ENCODE measurements at places on chromosomes 5 and 9. TPM values are rescaled to one million over a fixed set of nuclear protein-coding genes. Genes with fewer than 3 reads are reported as not detected.

ATOX1 gene
- 64.7 TPM for total RNA-seq

PCYOX1L gene
- 3.1 TPM for total RNA-seq

STPG3 gene
- total RNA-seq: not detected

FOXD4L6 gene
- total RNA-seq: not detected

LECT2 gene
- total RNA-seq: not detected

PHF24 gene
- 0.57 TPM for total RNA-seq

- no peak overlapping the region for H3K4me3 ChIP-seq
- H3K27me3 ChIP-seq: no peaks in the 10 kb centered on the region
- H3K4me1 ChIP-seq: no peaks in the 10 kb centered on the region
Measured at GRCh38 chr5:57313716-57314115, 139.9 kb downstream of the GPBP1 start.

DNA sequence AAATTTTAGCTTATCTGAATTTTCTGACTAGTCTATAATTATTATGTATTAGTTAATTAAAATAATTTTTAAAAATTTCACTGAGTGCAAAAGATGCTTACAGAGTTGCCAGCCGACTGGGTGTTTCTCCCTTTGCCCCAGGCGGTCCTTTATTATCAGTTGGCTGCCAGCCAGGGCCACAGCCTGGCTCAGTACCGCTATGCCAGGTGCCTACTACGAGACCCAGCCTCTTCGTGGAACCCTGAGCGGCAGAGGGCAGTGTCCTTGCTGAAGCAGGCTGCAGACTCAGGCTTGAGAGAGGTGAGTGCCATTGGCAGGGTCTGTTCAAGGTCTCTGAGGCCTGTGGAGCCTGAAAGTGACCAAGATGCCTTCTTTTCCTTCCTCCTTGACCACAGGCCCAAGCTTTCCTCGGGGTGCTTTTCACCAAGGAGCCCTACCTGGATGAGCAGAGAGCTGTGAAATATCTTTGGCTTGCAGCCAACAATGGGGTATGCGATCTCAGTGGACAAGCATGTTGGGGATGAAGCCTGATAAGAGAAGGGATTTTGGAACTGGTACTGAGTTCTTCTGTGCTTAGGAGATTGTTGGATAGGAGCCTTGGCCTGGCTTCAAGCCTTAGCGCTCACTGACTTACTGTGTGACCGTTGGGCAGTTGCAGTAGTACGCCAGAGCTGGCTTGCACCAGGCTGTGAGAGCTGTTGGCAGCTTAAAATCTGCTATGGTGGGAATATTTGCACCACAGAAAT is 10.6 kb downstream of the DELE1 start:
- H3K27me3 ChIP-seq: no peaks in the 10 kb centered on the region
- H3K4me3 ChIP-seq: no peak overlapping the region
- H3K4me1 ChIP-seq: no peaks in the 10 kb centered on the region
- peak; percentile 86 for DNase-seq
- H3K27ac ChIP-seq: peak overlapping the region; percentile 97

GRCh38 chr5:148474025-148474511 is 90.3 kb downstream of the FBXO38 start:
- peak; percentile 86 for DNase-seq
- H3K4me1 ChIP-seq: no peaks in the 10 kb centered on the region
- no peak overlapping the region for H3K4me3 ChIP-seq
- no peaks in the 10 kb centered on the region for H3K36me3 ChIP-seq

DNA sequence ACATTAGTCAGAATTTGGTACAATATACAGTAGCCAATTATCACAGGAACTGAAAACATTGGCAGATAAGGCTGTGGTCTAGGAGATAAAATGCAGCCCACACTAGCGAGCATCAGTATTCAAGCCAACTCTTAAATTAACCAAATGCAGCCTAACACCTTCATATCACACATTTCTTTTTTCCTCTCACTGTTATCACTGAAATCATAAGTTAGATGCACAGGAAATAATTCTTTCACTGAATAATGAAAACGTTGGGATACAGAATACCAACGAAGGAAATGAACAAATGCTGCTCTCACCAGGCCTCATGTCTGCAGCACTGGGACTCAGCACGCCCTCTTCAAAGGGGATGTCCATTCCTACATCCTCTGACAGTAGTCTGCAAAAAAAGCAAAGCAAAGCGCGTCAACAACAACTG is 109.1 kb upstream of the PCA3 start:
- no peak overlapping the region for H3K27ac ChIP-seq
- no peaks in the 10 kb centered on the region for H3K36me3 ChIP-seq
- peaks cover 2% of the 10 kb centered on the region for H3K4me1 ChIP-seq
- H3K4me3 ChIP-seq: no peak overlapping the region

DNA sequence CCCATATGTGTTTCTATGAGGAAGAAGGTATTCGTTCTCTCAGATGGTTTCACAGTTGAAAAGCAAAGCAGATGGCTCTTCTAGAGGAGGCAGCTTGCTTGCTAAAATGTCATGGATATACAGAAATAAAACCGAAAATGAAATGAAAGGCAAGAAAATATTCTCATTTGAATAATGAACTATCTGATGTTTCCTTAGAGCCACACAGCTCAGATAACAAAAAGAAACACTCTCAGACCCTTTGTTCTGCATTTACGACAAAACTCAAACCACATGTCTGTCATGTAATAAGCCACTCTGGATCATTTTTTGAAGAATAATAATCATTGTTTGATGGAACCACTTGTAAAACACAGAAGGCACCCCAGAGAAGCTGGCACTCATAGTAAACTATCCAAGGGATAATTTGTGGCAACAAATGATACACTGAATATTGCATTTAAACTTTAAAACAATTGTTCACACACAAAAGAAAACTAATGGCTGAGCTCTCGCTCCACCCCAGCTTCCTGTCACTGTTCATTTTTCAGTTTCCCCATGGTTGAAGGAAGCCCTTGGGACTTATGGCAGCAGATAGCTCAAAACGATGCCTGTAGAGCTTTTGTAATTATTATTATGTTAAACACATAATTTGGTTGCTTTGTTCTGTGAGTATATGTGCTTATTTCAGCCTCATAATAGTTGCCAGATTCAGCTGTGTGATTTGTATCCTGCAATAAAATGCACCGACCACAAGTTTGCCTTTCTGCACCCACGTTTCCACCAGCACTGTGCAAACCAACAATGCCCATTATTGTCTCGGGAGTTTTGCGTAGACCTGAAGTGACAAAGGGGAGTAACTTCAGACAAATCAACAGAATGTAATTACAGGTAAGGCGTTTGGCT is 256.0 kb downstream of the TMEM167A start:
- H3K27ac ChIP-seq: no peak overlapping the region
- no peaks in the 10 kb centered on the region for H3K36me3 ChIP-seq
- no peaks in the 10 kb centered on the region for H3K27me3 ChIP-seq
- H3K4me3 ChIP-seq: no peak overlapping the region
- DNase-seq: no peak

DNA sequence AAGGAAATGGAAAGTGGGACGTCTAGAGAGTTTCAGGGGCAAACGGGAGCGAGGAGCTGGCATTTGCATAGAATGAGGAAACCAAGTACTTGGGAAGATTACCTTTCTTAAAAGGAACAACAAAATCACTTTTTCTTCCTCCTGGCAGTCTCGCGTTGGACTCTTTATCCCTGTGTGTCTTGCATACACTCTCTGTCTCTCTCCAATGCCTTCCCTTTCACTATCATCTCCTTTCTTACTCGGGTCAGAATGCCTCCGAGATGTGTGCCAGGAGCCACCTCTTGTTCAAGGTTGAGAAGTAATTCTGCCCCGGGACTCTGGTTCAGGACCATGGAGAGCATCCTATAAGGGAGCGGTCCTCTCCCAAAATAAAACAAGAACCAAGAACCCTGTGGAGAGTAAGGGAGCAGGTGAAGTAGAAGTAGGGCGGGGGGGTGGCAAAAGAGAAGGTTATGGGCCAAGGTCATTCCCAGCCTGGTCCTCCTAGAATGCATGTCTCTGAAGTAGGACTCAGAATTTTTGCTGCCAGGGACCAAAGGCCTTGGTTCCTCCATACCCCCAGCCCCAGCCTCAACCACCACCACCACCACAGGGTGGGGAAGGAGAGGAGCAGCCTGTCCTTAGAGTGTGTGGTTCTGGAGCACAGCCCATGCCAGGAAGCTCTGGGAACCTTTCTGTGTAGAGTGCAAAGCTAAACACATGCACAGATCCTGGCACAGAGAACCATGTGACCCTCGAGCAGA is 72.1 kb upstream of the ARAP3 start:
- no peak overlapping the region for H3K27ac ChIP-seq
- H3K4me3 ChIP-seq: no peak overlapping the region
- no peaks in the 10 kb centered on the region for H3K4me1 ChIP-seq
- no peak for DNase-seq
- H3K36me3 ChIP-seq: no peaks in the 10 kb centered on the region

DNA sequence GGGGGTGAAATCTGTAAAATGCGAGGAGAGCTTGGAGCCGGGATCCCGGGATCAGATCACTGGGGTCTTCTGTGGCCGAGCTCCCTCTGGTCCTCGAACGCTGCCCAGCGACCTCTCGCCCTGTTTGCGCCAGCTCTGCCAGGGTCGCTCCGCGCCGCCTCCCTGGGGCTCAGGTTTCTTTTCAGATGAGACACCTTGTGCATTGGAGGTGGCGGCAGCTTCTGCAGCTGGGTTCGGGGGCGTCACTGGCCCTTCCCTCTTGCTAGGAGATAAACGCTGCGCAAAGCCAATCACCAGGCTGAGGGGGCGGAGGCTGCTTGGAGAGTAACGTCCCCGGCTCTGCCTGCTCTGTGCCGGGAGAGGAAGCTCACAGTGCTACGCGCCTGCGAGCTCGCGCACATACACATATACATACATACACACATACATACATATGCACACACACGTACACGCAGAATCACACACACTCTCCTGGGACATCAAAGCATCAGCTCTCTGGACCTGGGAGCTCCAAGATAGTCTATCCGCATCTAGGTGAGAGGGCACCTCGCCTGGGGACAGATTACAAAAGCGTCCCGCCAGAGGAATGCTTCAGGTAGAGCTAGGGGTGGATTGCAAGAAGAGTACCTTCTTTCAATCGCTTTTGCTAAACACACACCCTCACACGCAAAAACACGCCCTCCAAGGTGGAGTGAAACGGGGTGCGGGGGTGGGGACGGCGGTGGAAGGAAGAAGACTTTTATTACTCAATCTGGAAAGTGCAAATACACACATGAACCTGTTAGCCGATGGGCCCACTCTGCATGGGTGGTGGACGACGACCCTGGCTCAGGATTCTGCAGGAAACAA is at the start of gene ST8SIA4:
ST8SIA4 (minus strand) TSS at position 244 of the 849 bp plus-strand sequence. CDS start 327 bp downstream, outside the sequence.
- H3K4me1 ChIP-seq: peaks cover 3% of the 10 kb centered on the region
- H3K27ac ChIP-seq: no peak within 1 kb of the TSS
- no peaks in the 10 kb centered on the region for H3K36me3 ChIP-seq
- DNase-seq: peak; percentile 90

GRCh38 chr5:93602241-93603077 is 19.4 kb downstream of the NR2F1 start:
- no peak for DNase-seq
- no peaks in the 10 kb centered on the region for H3K4me1 ChIP-seq
- no peak overlapping the region for H3K27ac ChIP-seq
- H3K4me3 ChIP-seq: no peak overlapping the region
- H3K27me3 ChIP-seq: peaks cover 5% of the 10 kb centered on the region

GRCh38 chr9:36486933-36487481 is 85.7 kb upstream of the MELK start:
- peak overlapping the region; percentile 91 for H3K27ac ChIP-seq
- peak; percentile 86 for DNase-seq
- H3K27me3 ChIP-seq: no peaks in the 10 kb centered on the region
- H3K36me3 ChIP-seq: no peaks in the 10 kb centered on the region

GRCh38 chr9:93066978-93067603 is 8.6 kb downstream of the SUSD3 start:
- H3K27ac ChIP-seq: no peak overlapping the region
- no peak overlapping the region for H3K4me3 ChIP-seq
- no peak for DNase-seq
- H3K36me3 ChIP-seq: no peaks in the 10 kb centered on the region
- H3K27me3 ChIP-seq: no peaks in the 10 kb centered on the region
- H3K4me1 ChIP-seq: no peaks in the 10 kb centered on the region

DNA sequence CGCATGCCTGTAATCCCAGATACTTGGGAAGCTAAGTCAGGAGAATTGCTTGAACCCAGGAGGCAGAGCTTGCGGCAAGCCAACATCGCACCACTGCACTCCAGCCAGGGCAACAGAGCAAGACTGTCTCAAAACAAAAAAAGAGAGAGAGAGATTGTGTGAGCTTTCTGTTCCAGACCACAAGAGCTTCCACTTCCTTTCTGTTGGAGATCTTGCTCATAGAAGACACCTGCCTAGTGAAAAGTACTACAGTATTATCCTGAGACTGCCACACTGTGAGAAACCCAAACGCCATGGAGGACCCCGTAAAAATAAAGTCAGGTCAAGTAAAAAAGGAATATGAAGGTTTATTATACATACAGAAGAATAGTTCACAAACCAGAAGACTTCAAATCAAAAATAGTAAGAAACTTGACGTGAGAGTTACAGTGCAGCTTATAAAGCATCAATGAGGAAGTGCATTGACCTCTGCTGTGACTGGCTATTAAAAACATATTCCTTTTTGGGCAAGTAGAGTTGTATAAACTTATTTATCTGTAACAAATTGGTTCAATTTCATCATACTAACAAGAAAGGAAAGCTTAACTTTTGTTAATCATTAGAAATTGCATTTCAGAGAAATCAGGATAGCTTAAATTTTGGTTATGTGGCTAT is 4.3 kb upstream of the EMB start:
- no peak overlapping the region for H3K4me3 ChIP-seq
- H3K36me3 ChIP-seq: no peaks in the 10 kb centered on the region
- no peak for DNase-seq
- no peaks in the 10 kb centered on the region for H3K27me3 ChIP-seq
- H3K27ac ChIP-seq: no peak overlapping the region

- no peaks in the 10 kb centered on the region for H3K4me1 ChIP-seq
- H3K27me3 ChIP-seq: no peaks in the 10 kb centered on the region
- H3K4me3 ChIP-seq: peak overlapping the region; percentile 63
- no peak overlapping the region for H3K27ac ChIP-seq
Measured at GRCh38 chr5:142012186-142012785, 541 bp downstream of the GNPDA1 start.

All from aorta (tissue), 5 donors.